ENCODE measurements at places on chromosomes 2 and 18.

DNA sequence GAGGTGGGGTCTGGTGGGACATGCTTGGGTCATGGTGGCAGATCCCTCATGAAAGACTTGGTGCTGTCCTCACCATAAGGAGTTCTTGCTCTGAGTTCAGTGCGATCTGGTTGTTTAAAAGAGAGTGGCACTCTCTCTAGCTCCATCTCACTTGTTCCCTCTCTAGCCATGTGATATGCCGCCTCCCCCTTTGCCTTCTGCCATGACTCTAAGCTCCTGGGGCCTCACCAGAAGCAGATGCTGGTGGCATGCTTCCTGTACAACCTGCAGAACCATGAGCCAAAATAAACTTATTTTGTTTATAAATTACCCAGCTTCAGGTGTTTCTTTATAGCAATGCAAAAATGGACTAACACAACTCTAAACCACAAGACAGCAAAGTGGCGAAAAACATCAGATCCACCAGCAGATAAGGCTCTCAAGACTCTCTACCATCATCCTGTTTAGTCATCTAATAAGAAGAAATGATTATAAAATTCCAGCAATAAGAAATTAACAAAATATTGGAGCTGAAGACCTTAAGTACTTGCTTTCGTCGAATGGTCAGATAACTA is 75.5 kb downstream of the OLA1 start:
- no peak for DNase-seq

DNA sequence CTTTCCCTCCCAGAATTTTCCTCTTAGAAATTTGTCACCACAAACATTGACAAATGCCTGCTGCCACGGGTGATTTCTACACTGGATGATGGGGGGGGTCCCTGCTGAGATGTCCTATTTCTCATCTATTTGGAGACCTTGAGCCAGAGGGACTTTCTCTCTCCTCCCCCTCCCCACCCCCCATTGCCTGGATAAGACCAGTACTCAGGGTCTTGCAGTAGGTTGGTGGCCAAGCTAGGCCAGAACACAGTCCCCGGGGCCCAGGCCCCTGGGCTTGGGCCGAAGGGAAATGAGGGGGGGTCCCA is 560 bp upstream of the DUSP2 start:
- DNase-seq = no peak

GRCh38 chr2:75765798-75766197 is 55.1 kb upstream of the GCFC2 start:
- DNase-seq = no peak

- DNase-seq = peak; percentile 30
Observed at GRCh38 chr18:31741097-31741735, 19.5 kb downstream of the SLC25A52 start.

DNA sequence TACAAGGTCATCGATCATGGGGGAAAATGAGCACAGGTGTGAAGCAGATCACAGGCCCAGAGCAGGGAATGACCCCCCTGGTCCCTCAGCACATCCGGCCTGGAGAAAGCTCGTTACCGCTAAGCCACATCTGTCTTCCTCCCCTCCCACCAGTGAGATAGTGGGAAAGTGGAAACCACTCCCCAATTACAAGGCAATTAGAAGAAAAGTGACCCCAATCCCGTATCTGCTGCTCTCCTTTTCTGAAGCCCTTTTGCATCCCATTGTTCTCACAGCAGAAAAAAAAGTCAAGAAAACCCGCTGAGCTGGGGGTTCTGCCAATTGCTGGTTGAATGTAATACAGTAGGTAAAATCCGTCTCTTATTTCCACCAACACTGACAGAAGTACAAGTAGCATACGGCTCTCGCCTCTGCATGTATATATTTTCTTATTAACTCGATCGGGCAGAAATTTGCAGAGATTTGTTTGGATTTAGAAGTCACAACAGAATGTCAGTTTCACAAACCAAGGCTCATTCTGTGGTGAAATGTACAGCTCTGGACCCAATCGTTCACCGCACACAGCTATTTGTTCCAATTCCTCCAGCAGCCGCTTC is 287.0 kb downstream of the TCF4 start:
- DNase-seq = no peak

- DNase-seq = no peak
Observed at GRCh38 chr2:21676041-21676440, 552.3 kb downstream of the TDRD15 start.

- DNase-seq = no peak
Observed at GRCh38 chr2:74374509-74375205, 5.5 kb downstream of the DCTN1 start.

GRCh38 chr2:68695971-68696370 is 38.6 kb upstream of the ARHGAP25 start:
- DNase-seq = no peak

GRCh38 chr2:23005469-23005868 is 379.5 kb upstream of the KLHL29 start:
- no peak for DNase-seq

DNA sequence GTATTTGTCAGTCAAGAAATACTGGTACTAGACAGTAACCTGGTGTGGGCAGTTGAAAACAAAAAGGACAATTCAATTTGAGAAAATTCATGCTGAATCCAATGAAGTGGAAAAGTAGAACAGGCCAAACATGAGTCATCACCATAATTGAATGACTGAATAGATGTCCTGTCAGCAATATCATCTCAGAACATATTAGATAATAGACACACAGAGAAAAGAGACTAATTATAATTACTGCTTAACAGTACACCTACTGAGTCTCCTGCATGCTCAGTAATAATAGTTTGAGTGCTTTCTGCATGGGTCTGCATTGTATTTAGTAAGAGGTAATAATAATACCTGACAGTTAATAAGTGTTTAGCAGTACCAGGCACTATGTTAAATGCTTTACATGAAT is 138.6 kb upstream of the ZC3H15 start:
- no peak for DNase-seq

DNA sequence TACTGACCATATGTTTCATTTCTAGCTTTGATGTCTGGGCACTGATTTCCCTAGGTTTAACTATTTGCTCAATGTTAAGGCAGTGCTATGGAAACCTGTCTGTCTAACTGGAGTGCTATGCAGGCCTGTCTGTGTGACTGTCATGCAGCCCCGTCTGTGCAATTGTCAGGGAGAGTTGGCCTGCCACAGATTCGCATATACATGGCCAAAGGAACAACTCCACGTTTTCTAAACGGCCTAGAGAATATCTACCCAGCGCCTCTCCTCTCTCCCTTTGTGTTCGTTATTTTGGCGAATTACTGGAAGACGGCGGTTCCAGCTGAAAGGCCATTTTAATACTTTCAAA is 59.6 kb upstream of the PSME4 start:
- DNase-seq = no peak

- no peak for DNase-seq
Observed at GRCh38 chr2:218387369-218388194, 5.5 kb downstream of the SLC11A1 start.

DNA sequence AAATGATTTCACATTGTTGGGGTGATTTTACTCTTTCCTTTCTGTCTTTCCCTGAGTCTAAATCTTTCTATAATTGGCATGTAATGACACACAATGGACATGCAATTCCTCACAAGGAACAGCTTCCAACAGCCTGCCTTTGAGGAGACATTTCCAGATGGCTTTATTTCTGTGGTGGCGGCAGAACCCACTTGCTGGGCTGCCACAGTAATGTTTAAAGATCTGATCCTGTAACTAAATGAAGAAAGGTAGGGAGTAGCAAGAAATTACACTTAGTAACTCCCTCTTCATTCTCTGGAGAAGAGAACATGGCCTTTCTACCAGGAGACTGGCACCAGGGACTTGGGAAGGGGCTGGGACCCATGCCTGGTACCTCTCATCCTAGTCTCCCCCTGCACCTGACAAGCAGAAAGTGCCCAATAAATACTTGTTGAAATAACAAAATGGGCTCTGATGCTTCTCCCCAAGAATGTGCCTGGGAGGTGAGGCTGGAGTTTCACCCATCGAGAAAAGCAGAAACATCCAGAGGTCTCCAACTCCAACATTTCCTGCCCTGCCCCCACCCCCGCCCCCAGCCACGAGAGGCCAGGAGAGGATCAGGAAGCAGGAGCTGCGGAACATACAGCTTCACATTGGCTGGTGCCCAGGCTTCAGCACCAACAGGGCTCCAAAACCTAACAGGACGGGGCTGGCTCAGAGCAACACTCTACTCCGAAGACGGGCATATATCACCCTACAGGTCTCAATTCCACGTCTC is 92.1 kb downstream of the PXDN start:
- DNase-seq = no peak

DNA sequence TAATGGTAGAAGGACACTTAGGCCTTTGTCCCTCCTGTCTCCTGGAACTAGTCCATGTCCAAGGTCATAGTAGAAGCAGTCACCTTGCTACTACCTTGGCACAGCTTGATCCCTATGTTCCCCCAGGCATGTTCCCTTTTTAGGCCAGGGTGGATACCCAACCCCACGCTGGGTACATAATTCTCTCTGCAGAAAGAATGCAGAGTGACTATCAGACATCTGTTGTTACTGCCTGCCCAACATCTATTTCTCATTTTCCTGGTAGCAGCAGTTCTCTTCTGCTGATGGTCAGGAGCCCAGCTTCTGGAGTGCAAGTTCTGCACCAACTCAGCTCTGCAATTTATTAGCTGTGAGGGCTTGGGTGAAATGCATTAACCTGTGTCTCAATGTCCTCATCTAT is 4.4 kb upstream of the METTL21A start:
- no peak for DNase-seq

GRCh38 chr18:48767090-48767690 is 183.6 kb downstream of the SMAD7 start:
- no peak for DNase-seq

DNA sequence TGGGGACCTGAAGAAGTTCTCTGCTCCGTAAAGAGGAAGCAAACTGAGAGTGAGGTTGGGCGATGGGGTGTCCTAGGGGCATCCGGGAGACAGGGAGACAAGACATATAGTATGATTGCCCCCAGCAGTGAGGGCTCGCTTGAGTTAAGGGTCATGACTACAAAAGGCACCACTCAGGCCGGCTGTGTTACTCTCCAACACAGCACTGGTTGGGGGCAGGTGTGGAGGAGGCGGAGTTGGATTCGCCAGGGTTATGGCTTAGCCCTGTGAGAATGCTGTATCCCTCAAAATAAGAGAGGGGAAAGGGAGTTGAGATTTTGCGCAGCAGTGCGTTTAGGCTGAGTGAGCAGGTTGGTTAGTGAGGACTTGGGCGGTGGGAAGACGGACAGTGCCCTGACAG is 12.0 kb downstream of the DYSF start:
- no peak for DNase-seq

DNA sequence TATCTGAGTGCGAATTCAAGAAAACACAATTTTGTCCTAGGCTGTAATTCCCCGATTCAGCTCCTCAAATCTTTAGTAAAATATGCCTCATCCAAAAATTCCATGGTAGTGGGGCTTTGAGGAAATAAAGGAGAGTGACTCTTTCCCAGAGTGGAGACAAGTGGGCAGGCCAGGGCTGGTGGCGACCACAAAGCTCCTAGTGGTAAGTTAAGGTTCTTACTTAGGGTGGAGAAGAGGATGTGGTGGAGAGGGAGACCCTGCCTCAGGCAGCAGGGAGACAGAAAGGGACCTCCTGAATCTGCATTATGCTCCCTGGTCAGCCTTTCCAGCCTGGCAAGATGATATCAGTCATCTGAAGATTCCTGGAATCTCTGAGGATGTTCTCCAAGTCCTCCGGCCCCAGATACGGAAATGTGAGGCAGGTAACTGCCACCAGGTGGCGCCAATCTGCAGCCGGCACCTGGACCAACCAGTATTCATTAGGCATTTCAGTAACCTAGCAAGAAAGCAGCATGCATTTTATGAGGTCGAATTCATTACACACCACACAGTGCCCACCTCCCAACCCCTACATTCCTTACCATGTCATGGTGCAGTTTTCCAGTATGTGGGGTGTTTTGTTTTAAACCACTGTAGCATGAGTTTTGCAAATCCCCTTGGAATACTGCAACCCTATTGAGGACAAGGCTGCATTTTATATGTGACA is 106.4 kb downstream of the POLE4 start:
- DNase-seq = peak; percentile 12

- no peak for DNase-seq
Observed at GRCh38 chr2:168930242-168930641, 29.2 kb downstream of the G6PC2 start.

DNA sequence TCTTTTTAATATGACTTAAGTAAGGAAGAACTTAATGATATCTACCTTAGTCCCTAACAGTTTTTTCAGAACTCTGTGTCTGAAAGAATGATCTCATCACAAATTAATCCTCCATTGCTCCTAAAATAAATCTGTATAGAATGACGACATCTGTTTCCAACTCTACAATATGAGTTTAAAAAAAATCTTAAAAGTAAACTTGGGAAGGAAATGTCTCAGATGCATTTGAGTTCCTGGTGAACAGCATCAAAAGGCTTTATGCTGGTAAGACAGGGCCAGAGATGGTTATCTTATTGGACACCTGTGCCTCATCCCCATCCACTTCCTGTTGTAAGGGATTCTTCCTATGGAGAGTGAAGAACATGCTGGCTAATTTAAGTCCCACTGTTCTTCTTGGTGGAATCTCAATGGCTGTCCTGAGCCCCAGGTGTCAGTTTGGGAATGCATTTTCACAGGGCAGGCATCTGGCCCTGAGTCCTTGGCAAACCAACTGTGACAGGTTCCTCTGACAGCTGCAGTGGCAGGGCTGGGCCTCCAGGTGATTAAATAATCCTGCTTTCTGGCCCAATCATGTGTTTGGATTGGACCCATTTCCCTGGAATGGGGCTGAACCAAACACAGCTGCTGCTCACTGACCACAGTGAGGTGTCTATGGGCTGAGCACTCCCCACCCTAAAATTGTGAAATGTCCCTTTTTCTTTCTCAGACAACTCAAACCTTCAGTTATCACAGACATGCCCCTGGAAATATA is 12.9 kb upstream of the NCKAP5 start:
- no peak for DNase-seq

DNA sequence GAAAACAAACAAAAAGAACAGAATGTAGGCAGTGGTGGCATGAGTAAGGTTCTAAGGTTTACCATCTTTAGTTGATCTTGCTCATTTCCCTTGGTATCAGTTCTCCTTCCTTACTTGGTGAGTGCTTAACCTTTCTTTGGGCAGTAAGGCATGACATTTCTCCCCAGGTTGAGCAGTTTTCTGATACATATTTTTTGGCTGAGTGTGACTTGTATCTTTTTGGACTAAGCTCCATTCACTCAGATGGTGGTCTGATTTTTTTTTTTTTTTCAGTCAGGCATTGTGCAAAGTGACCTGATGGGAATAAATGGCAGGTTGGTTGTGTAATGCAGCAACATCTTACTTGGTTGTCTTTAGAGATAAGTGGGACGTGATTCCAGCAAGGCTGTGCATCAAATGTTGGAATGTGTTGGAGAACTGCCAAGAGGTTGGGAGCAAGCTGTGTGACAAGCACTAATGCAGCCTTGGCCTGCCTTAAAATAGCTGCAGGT is 15.1 kb downstream of the SPTBN1 start:
- DNase-seq = no peak

DNA sequence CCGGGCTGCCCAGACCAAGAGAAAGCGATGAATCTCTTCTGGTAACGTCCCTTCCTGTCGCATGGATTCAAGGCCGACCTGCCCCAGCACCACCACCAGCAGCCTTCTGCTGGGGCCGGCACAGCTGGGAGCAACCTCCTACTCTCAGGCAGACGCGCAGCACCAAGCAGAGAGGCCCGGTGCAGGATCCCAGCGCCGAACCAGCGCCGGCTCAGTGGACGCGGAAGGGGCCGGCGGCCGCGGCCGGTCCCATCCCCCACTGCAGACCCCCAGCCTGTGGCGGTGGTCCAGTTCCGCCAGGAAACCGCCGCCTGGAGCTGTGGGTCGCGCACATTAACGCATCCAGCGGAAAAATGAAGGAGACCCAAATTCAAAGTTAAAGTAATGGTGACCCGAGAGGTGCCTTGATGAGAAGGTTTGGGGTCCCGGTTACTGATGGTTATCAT is 525 bp upstream of the MAL start:
- no peak for DNase-seq

GRCh38 chr2:7523481-7524120 is 606.4 kb downstream of the RNF144A start:
- DNase-seq = no peak
